ENCODE measurements at places on chromosomes 1 and 21. TPM values are rescaled to one million over a fixed set of nuclear protein-coding genes. Genes with fewer than 3 reads are reported as not detected.

The DRAXIN gene
- not detected for total RNA-seq

The TNFRSF4 gene
- not detected for total RNA-seq

The NGF gene
- total RNA-seq, result 22.8 TPM

The MXRA8 gene
- total RNA-seq, result 672 TPM

The DESI2 gene
- total RNA-seq, result 45.2 TPM

The METTL13 gene
- total RNA-seq, result 20.5 TPM
